Stimulated activated naive CD4-positive, alpha-beta T cell (primary cell): ENCODE measurements at places on chromosomes 12 and 14.

DNA sequence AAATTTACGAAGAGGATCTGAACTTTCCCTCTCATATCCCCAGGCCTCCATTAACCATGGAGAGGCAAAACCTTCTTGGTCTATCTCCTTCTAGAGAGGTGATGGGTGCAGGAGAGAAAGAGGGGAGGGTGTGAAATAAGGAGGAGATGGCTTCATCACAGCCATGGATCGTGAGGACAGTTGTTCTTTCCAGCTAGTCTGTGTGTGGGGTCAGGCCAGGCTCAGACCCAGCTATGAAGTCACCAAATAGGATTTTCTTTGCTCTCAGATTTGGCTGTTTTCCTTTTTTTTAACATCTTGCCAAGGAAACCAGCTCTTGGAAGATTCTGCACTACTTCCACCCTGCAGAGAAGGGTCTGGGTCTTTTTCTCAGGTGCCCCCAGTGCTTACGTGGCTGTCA lies 64.9 kb upstream of the FAM181A start:
- no peak for DNase-seq

- DNase-seq, result no peak
These were observed 9.5 kb downstream of the PPP1CC start for GRCh38 chr12:110733089-110733715.

DNA sequence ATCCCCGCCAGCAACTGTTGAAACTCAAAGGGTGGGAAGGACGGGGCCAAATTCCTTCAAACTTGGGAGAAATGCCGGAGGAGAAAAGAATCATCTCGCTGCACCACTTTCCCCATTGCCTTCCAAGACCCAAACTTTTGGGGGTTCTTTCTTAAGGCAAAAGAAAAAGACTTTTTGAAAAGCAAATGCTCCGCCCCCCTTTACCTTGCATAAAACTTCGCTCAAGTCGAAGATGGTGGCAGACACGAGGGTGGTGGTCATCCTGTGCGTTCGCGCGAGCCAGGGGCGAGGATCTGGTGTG lies 239 bp downstream of the ZFP36L1 start:
- DNase-seq, result no peak

- DNase-seq, result no peak
These were observed 454.3 kb upstream of the LMO3 start for GRCh38 chr12:17060260-17060659.

DNA sequence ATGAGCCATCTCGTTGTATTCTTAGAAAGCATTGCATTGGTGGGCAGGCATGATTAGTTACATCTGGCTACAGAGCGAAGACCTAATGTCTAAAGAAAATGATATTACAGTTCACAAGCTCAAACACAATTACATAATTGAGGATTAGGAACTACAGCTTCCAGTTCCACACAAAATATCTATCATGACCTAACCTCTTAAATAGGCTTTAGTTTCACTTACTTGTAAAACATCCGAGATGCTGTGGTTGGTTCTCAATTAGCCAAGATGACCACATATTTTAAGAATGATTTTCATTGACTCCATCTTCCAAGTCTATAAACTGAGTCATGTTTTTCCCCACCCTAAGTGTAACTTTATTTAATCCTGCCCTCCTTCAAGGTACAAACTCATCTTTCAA lies 69.5 kb downstream of the LRIG3 start:
- no peak for DNase-seq

- no peak for DNase-seq
These were observed 99.9 kb downstream of the KICS2 start for GRCh38 chr12:64122154-64122553.

DNA sequence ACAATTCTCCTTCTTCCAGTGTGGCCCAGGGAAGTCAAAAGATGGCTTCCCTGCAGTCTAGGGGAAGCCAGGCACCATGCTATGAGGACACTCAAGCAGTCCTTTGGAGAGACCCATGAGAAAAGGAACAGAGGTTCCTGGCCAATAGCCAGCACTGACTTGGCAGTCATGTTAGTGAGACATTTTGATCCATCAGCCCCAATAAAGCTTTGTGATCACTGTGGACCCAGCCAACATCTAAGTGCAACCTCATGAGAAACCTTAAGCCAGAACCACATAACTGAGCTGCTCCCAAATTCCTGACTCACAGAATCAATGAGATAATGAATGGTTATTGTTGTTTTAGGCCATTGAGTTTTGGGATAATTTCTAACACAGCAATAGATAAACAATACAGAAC lies 51.0 kb upstream of the NAP1L1 start:
- no peak for DNase-seq
